ENCODE measurements at places on chromosomes 12 and 14.

DNA sequence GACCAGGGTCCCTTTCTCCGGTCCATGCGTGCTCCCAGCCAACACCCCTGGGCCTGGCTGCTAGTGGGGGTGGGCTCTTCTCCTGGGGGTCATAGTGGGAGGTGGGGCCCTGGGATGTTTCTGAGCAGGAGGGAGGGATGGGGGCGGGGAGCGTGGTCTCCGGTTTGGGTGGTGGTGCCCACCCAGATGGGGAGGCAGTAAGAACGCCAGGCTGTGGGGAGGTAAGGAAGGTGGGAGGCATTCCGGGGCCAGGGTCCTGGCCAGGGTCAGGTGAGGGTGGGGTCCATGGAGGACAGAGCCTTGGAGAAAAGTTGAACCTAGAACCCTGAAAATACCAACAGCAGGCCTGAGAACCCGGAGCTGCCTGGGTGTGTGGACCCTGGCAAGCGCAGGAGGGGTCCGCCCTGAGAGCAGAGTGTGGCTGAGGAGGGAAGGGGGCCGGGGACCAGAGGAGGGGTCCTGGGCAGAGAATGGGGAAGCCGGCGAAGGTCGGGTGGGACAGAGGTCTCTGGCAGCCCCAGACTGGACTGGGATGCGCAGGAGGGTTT lies 5.7 kb downstream of the CRIP2 start:
- no peak for DNase-seq

GRCh38 chr12:101946233-101946611 lies 68.8 kb downstream of the DRAM1 start:
- no peak for DNase-seq

DNA sequence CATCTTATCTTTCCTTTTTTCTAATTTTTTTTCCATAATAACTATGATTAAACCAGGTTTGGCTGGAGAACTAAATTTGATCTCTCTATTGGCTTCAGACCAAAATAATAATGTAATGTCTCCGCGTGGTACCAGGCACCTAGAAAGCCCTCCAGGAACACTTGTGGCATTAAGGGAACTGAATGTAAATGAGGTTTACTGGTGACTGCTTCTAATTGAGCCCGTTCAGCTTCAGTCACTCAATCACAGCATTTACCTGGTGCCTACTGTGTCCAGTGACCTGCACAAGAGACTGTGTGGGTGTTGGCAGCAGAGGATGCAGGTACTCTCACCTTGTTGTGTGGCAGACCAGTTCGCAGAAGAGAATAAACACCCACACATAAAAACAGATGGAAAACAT lies 302.5 kb downstream of the DPF3 start:
- DNase-seq, result no peak

- DNase-seq, result no peak
Observed at GRCh38 chr12:16606991-16607390, 1.0 kb upstream of the LMO3 start.

DNA sequence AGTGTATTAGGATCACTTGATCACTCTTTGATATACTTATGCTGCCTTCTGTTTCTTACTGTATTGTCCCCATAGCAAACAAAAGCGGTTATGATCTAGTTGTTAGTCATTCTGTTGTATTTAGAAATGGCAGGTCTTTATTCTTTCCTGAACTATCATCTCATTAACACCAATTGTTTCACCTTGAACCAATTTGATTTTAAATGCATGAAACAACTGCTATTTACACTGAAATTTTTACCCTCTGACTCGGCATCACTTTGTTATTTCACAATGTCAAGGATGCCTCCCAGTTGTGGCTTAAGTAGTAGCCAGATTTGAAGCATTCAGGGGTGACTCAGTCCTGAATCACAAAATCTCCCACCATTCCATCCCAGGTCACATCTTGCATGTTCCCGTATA lies 303.5 kb downstream of the EGLN3 start:
- no peak for DNase-seq

GRCh38 chr14:106500571-106500970 lies 974.2 kb downstream of the TMEM121 start:
- DNase-seq, result no peak

DNA sequence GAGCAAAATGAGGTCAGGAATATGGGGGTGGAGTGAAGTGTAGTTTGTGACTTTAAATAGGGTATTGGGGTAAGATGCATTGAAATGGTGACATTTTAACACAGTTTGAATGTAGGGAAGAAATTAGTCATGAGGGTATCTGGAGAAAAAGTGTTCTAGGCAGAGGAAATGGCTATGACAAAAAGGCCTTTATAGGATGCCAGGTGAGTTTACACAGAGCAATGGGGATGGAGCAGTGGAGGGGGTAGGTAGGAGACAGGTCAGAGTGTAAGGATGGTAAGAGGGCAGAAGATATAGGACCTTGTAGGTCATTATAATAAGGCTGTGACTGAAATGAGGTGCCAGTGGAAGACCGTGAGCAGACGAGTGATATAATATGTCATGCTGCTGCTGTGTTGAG lies 30.4 kb downstream of the HEATR5A start:
- DNase-seq, result no peak

Data from stimulated activated CD8-positive, alpha-beta memory T cell treated with anti-CD3 and anti-CD28 coated beads, Interleukin-12 subunit alpha, Interleukin-12 subunit beta, amount 100 ng/mL, for 4 hours (primary cell).